ENCODE measurements at places on chromosomes 5 and 9. TPM values are rescaled to one million over a fixed set of nuclear protein-coding genes. Genes with fewer than 3 reads are reported as not detected.

Gene RGP1
- 11.4 TPM for total RNA-seq

Gene GGTA1
- 9.9 TPM for total RNA-seq

Gene CTXN3
- 2.8 TPM for total RNA-seq

Gene LRRC26
- total RNA-seq, result not detected

Gene CAMK4
- total RNA-seq, result 7.5 TPM

Gene AJM1
- 1.2 TPM for total RNA-seq

Gene RLN1
- 0.35 TPM for total RNA-seq

Gene NOXA1
- 2.0 TPM for total RNA-seq

- no peaks in the 10 kb centered on the region for H3K27me3 ChIP-seq
- H3K27ac ChIP-seq, result no peak overlapping the region
- H3K4me1 ChIP-seq, result no peaks in the 10 kb centered on the region
- no peaks in the 10 kb centered on the region for H3K36me3 ChIP-seq
- DNase-seq, result peak; percentile 43
Observed at GRCh38 chr5:41252036-41252435, 38.7 kb upstream of the C6 start.

DNA sequence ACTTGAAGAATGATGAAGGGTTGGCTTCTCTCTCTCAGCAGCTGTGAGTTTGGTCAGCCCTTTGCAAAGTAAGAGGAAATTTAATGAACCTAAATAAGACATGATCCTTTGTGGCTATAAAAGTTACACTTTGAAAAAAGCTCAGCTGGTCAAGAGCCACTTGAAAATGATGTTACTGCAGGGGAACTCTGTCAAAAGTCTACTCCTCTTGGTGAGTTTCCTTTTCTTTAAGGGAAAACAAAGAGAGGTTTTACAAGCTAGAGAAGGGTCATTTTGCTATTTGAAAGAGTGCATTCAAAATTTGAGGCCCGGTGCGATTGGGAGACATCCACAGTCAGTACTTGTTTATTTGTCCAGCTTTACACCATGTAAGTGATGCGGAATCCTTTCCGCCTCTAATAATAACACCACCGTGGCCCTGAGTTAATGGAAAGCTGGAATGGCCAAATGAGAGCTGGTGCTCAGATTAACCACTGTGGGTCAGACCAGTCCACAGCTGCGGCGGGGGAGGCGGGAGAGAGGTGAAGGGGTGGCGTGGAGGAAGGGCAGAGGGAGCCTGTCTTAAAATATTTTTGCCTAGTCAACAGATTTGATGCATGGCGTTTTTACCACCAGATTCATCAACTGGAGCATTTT lies 404.0 kb downstream of the TLE4 start:
- DNase-seq, result peak; percentile 59
- peaks cover 22% of the 10 kb centered on the region for H3K4me1 ChIP-seq
- H3K27me3 ChIP-seq, result peaks cover 3% of the 10 kb centered on the region
- H3K27ac ChIP-seq, result peak overlapping the region; percentile 70
- no peaks in the 10 kb centered on the region for H3K36me3 ChIP-seq

GRCh38 chr5:13250464-13251291 lies 693.8 kb downstream of the DNAH5 start:
- H3K4me1 ChIP-seq, result no peaks in the 10 kb centered on the region
- no peak overlapping the region for H3K4me3 ChIP-seq
- no peak overlapping the region for H3K27ac ChIP-seq
- H3K36me3 ChIP-seq, result no peaks in the 10 kb centered on the region
- no peaks in the 10 kb centered on the region for H3K27me3 ChIP-seq

DNA sequence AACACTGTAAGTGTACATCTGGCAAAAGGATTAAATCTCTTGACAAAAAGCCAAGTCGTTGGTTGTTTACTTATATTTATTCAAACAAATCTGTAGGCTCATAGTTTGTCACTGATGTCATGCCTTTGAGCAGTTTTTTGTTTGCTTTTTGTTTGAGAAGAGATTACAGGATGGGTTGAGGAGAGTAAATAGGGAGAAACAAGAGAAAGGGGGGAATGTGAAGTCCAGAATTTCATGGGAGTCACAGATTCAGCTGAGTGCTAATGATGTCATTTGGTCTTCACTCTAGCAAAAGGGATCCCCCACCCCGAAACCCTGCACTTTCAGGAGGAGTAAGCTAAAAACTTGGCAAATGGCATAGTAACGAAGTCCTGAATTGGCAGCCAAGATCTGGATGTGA lies 337.4 kb downstream of the GLIS3 start:
- no peak overlapping the region for H3K4me3 ChIP-seq
- no peak overlapping the region for H3K27ac ChIP-seq
- DNase-seq, result peak; percentile 30
- H3K27me3 ChIP-seq, result no peaks in the 10 kb centered on the region
- no peaks in the 10 kb centered on the region for H3K36me3 ChIP-seq

DNA sequence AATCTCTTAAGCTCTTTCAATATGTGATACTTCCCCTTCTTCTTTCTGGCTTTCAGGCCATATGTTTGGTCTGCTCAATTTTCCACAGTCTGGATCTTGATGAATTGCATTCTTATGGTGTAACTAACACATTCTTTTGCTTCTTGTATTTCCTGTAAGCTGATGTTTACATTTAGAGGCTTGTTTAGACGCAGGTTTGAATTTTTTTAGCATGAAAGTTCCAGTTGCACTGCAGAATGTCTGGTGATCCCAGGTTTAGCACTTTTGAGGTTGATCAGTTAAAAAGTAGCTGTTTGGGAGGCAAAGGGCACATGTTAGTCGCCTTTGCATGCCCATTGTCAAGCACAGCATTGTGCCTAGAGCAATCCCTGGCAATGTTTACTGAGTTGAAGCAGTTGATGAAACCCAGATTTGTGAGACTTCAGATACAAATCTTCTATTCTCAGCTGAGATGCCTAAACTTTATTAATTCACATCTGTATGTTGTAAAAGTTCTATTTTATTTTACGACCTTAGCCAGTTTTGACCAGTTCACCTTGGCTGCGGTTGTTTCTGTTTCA lies 59.6 kb upstream of the SPATA31C2 start:
- H3K4me1 ChIP-seq, result peaks cover 9% of the 10 kb centered on the region
- H3K4me3 ChIP-seq, result peak overlapping the region; percentile 28
- peak; percentile 80 for DNase-seq
- H3K27ac ChIP-seq, result peak overlapping the region; percentile 84

GRCh38 chr9:126833710-126834345 lies 26.6 kb upstream of the ZBTB34 start:
- peaks cover 46% of the 10 kb centered on the region for H3K36me3 ChIP-seq
- no peak overlapping the region for H3K27ac ChIP-seq

DNA sequence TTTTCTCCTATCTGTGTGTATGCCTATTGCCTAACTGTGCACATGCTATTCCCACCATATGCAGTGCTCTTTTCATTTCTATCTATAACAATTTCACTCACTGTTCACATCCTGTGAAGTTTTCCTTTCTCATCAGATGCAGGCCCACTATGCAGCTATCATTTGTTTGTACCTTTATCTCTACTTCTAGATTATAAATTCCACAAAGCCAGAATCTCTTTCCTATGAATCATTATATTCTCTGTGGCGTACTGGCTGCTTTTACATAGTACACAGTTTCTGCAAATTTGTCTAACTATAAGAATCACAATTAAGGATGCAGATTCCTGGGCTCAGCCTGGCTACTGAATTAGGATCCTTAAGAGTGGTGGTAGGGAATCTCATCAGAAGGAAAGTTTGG lies 600.8 kb upstream of the ARRDC3 start:
- no peaks in the 10 kb centered on the region for H3K36me3 ChIP-seq
- H3K4me1 ChIP-seq, result no peaks in the 10 kb centered on the region
- no peak overlapping the region for H3K4me3 ChIP-seq
- no peak overlapping the region for H3K27ac ChIP-seq
- H3K27me3 ChIP-seq, result no peaks in the 10 kb centered on the region

- no peak overlapping the region for H3K4me3 ChIP-seq
- H3K36me3 ChIP-seq, result no peaks in the 10 kb centered on the region
- no peak overlapping the region for H3K27ac ChIP-seq
- no peak for DNase-seq
Observed at GRCh38 chr9:124190761-124191160, 67.0 kb upstream of the NEK6 start.

DNA sequence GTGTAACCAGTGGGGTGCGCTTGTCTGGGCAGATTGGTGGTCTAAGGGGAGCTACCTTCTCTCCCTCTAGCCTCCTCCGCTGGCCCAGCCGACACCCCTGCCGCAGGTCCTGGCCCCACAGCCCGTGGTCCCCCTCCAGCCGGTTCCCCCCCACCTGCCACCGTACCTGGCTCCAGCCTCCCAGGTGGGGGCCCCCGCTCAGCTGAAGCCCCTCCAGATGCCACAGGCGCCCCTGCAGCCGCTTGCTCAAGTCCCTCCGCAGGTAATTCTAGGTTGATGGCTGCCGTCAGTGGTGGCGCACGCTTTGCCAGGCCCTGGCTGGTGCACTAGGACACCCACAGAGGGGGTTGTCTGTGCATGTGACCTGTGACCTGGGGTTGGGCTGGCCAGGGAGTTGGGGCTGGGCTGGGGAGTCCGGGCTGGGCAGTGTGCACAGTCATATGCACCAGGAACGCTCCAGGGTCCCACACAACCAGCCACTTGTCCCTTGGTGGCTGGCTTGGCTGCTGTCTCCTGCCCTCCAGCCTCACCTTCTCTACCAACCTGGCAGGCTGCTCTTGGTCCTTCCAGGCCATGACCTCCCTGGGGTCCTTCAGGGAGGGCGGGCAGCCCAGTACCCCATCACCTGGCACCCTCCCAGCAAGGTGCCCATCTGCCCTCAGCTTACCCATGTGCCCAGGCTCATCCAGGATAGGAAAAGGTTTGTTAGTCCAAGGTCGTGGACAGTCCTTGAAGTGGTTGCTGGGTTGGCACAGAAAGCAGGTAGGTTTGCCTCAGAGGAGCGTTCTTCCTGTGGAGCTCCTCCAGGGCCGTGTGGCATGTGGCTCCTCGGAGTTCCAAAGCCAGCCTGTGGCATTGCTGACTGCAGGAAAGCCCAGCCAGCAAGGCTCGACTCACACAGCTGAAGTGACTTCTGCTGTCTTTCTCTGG lies 73.2 kb downstream of the WNK2 start:
- no peak for DNase-seq
- H3K27ac ChIP-seq, result no peak overlapping the region
- H3K4me1 ChIP-seq, result peaks cover 2% of the 10 kb centered on the region
- H3K4me3 ChIP-seq, result no peak overlapping the region
- H3K27me3 ChIP-seq, result no peaks in the 10 kb centered on the region

- H3K4me1 ChIP-seq, result peaks cover 30% of the 10 kb centered on the region
- H3K36me3 ChIP-seq, result no peaks in the 10 kb centered on the region
- no peak overlapping the region for H3K27ac ChIP-seq
- no peaks in the 10 kb centered on the region for H3K27me3 ChIP-seq
Observed at GRCh38 chr5:143892271-143892670, 80.3 kb downstream of the HMHB1 start.

DNA sequence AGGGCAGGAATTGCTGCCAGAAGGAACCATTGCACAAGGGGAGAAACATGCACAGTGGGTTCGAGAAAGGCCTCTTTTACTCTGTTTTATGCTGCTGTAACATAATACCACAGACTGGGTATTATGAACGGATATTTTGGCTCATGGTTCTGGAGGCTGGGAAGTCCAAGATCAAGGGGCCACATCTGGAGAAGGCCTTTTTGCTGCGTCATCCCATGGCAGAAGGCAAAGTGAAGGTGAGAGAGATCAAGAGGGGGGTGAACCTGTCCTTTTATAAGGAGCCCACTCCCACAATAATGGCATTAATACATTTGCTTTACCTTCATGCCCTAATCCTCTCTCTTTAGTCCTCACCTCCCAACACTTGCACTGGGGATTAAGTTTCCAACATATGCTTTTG lies 136.9 kb upstream of the ALDH1B1 start:
- H3K27me3 ChIP-seq, result no peaks in the 10 kb centered on the region
- H3K4me3 ChIP-seq, result no peak overlapping the region
- no peak for DNase-seq
- no peak overlapping the region for H3K27ac ChIP-seq

GRCh38 chr5:156208271-156208670 lies 118.7 kb upstream of the SGCD start:
- H3K36me3 ChIP-seq, result no peaks in the 10 kb centered on the region
- no peak overlapping the region for H3K4me3 ChIP-seq
- H3K27me3 ChIP-seq, result no peaks in the 10 kb centered on the region
- no peaks in the 10 kb centered on the region for H3K4me1 ChIP-seq
- DNase-seq, result peak; percentile 19

DNA sequence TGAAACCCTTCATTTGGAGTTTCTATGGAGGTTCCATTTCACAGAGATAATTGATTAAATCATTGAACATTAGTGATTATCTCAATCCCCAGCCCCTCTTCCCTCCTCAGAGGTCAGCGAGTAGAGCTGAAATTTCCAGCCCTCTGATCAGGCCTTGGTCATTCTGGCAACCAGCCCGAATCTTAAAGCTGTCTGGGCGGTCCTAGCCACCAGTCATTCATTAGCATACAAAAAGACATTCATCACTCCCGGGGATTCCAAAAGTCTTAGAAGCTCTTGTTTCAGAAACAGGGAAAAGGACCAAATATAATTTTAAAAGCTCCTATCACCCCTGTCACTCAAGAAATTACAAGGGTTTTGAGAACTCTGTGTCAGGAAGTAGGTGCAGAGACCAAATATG lies 41.3 kb downstream of the ZNF474 start:
- H3K36me3 ChIP-seq, result no peaks in the 10 kb centered on the region
- H3K27ac ChIP-seq, result no peak overlapping the region
- H3K27me3 ChIP-seq, result no peaks in the 10 kb centered on the region
- peak; percentile 38 for DNase-seq

- H3K36me3 ChIP-seq, result no peaks in the 10 kb centered on the region
- no peaks in the 10 kb centered on the region for H3K27me3 ChIP-seq
- DNase-seq, result no peak
- no peaks in the 10 kb centered on the region for H3K4me1 ChIP-seq
Observed at GRCh38 chr5:120014535-120014934, 385.2 kb downstream of the FAM170A start.

DNA sequence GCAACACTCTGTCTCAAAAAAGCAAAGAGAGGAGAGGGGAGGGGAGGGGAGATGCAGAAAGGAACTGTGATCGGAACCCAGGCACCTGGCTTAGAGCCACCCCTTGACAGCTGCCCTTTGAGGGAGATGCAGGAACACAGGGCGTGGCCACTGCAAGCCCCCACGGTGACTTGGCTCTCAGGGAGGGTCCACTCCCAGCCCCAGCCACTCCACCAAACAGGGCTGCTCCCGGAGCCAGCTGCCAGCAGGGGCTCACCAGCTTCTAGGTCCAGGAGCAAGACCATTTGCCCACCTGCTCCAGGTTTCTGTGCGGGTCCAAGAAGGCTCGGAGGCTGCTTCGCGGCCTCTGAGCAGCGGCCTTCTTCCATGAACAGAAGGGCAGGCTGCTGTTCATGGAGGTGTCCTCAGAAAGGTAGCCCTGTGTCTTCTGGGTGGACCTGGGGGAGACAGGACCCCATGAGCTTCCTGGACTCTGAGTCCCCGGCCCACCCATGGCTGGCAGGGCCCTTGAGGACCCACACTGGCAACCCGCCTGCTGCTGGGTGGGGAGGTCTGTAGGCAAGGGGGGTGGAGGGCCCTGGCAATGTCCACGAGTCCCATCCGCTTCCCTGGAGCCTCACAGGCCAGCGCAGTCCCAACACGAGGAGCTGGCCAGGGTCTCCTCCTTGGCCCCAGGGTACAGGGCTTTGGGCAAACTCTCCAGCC lies 7.9 kb downstream of the C9orf50 start:
- peaks cover 41% of the 10 kb centered on the region for H3K4me1 ChIP-seq
- H3K27me3 ChIP-seq, result no peaks in the 10 kb centered on the region
- no peaks in the 10 kb centered on the region for H3K36me3 ChIP-seq
- H3K4me3 ChIP-seq, result no peak overlapping the region
